Activated CD8-positive, alpha-beta memory T cell treated with anti-CD3 and anti-CD28 coated beads for 1 hour (primary cell): ENCODE measurements at places on chromosomes 1 and 21.

GRCh38 chr21:7953058-7953457, 2568.3 kb upstream of the TPTE start:
- no peak for DNase-seq

DNA sequence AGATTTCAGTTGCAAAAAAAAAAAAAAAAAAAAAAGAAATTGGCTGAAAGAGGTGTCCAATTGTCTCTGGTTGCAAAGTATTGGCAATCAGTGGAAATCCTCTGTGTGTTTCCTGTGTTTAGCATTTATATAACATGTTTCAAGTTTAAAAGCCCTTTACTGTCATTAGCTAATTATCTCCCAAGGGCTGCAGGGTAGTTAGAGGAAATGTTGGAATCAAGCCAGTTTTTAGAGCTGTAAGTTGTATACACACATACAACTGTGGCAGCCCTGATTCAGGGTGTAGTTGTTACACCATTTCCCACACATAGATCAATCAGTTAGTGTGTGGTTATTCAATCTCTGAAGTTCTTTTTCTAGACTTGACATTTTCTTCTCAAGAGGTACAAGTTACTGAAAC, 8.9 kb upstream of the ZNF326 start:
- no peak for DNase-seq

GRCh38 chr1:27658951-27659496, 13.0 kb downstream of the IFI6 start:
- DNase-seq: no peak

GRCh38 chr1:50416553-50417453, 6.4 kb downstream of the DMRTA2 start:
- no peak for DNase-seq

GRCh38 chr1:94611681-94612475, 70.3 kb upstream of the F3 start:
- no peak for DNase-seq

- no peak for DNase-seq
Observed at GRCh38 chr1:83689921-83690868, 308.7 kb downstream of the TTLL7 start.

DNA sequence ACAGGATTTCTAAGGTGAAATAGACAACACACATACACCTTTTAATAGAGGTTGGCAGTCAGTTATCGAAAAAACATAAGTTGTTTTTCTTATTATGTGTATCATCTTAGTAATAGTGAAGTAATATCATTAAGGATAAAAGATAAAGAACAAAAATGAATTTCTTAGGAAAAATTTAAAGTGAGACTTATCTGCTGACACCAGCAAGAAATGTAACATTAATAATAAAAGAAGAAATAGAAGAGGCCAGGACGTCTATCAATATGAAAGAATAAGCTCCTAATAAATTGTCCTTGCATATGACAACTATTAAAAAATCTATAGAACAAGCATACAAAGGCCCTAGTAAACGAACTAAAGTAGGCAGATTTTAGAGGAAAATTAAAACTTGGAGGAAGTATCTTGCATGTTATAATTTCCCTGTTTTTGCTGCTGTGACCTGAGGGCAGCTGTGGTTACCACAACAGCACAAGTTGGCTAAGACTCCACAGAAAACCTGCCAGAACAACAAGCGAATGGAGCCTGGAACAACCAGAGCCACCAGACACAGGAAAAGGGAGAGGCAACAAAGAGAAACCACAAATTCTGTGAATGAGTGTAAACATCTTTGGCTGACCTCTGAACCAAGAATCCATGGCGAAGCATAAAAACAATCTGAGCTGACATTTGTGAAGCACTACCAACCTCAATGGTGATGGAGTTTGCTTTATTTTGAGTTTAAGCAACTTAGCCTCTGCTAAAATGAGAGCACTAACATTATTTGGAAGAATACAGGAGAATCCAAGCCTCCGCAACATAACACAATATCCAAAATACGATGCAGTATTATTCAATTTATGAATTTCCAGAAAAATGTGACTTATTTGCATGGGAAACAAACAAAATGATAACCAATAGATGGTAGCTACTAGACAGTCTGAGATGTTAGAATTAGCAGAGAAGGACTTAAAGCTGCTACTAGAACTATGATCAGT, 207.5 kb downstream of the KCNT2 start:
- DNase-seq: no peak

- DNase-seq: no peak
Observed at GRCh38 chr1:185066181-185066580, 20.8 kb downstream of the RNF2 start.

DNA sequence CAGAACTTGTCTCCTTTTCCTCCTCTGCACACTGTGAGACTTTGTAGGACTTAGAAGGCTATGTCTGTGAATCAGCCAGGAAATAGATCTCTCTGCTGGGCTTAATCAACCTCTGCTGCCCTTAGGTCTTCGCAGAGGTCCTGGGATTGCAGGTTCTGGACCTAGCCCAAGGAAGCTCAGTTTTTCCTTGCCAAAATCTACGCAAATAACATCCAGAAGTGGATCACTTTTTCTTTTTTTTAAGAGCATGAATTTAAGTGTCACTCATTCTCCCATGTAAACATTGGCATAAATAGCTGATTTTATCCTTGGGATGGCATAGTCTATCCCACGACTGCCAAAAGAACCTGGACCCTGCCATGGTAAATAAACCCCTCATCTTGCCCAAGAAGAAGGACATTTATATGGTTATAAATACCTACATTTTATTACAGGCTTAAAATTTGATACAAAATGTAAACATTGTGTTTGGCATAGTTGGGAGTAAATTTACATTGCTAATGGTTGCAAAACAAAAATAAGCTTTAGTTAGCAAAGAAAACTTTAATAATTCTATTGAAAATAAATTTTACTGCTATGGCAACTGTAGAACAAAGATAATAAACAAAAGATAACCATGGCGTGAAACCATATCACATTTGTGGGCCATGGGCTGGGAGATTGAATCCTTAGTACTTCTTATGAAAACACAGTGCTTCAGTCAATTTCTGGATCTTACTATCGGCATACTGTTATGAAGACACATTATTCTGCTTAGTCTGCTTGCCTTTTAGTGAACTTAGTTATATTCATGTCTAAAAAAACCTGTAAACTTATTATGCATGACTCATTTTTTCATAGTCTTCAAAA, 24.5 kb upstream of the DISC1 start:
- DNase-seq: no peak

DNA sequence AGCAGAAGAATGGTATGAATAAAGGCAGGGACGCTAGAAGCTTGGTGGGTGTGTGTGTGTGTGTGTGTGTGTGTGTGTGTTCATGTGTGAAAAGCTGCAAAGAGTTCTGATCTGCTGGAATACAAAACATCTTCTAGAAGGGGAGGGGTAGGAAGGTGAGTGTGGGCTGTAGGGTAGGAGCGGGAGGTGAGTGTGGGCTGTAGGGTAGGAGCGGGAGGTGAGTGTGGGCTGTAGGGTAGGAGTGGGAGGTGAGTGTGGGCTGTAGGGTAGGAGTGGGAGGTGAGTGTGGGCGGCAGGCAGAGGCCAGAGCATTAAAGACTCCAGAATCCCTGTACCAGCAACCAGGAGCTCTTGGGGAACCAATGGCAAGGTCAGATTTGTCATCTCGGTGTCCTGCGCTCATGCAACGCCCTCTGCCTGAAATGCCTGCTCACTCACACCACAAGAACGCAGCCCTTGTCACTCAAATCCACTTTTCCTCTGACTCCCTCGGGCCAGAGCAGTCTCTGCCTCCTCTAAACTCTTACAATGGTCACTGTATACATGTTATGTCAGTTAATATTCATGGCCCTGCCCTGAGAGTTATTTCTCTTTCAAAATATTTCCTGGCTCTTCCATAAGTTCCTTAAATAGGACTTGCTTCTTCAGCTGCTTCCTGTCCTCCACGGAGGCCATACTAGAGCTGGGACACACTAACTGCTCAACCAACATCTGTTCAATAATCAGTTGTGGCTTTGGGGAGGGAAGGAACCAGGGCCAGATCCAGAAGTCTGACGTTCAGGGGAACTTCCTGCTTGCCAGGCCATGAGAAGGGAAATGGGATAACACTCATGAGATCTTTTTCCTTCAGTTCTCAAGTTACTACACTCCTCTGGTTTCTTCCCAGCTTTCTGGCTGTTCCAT, 53.6 kb upstream of the ZNF644 start:
- no peak for DNase-seq

GRCh38 chr1:75543705-75544104, 67.2 kb downstream of the SLC44A5 start:
- no peak for DNase-seq

GRCh38 chr1:156865258-156865657, 4.6 kb downstream of the NTRK1 start:
- DNase-seq: no peak

DNA sequence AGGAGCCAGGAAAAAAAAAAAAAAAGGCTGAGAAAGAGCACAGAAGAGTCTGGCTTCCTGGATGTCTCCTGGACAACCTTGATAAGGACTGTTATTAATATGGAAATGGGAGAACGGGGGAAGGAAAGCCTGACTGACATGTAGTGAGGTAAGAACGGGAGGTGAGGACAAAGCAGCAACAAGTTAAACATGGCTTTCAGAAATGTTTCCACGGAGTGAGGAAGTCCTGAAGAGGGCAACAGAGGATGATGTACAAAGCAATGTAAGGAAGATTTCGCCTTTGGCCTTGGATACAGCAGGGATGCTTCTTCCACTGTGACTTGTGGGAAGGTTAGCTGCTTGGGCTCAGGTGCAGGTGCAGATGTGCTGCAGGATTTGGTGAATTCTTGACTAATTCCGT, 11.9 kb upstream of the NIBAN1 start:
- DNase-seq: no peak

GRCh38 chr1:159958719-159959380, 4.8 kb upstream of the SLAMF9 start:
- DNase-seq: no peak

DNA sequence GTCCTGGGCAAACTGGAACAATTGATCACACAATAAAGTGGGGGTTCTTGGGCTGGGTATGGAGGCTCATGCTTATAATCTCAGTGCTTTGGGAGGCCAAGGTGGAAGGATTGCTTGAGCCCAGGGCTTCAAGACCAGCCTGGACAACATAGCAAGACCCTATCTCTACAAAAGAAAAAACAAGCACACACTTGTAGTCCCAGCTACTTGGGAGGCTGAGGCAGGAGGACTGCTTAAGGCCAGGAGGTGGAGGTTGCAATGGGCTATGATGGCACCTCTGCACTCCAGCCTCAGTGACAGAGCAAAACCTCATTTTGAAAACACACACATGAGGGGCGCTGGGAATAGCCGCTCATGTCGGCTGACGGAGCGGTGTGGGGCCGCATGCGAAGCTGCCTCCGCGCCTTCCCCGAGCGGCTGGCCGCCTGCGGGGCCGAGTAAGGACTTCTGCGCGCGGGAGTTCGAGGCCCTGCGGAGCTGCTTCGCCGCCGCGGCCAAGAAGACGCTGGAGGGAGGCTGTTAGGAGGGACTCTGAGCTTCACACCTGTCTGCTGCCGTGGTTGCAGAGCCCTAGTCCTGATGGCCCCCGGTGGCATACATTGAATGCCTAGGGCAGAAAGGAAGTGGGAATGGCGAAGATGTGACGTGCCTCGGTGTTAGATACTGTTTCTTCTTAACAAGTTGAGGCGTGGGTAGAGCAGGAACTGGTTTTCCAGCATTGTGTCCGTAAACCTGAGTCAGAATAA, 59.5 kb downstream of the ACBD3 start:
- no peak for DNase-seq

DNA sequence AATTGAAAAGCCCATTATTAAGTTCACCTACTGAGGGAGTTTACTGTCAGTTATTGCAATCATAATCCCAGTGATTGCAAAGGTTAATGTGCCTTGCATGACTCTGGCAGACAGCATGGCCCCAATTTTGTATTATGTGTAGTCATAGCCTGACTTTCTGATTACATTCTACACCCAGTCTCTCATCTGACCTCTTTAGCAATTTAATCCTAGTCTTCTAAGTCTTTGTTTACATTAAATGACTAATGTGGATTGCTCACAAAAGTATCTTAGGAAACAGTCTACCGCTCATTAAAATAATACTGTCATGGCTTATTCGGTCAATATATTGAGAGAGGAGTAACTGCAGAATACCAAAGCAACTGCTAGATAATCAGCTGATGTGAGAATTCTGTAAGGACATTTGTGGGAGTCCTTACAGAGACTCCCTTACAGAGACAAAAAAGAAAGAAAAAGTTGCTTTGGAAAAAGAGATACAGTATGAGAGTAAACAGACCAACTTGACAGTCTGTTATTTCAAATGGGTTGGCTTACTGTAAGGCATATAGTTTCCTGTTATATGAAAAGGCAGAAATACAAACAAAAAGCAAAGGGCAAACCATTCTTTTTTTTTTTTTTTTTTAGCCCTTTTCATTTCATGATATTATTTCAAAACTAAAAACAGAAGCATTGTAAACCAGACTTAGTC, 42.8 kb downstream of the SMG7 start:
- DNase-seq: no peak

GRCh38 chr1:43524804-43525203, 5.9 kb upstream of the PTPRF start:
- no peak for DNase-seq

GRCh38 chr21:44482581-44483287, 27.4 kb downstream of the LRRC3 start:
- no peak for DNase-seq

GRCh38 chr21:30758306-30758705, 3.1 kb upstream of the KRTAP21-1 start:
- no peak for DNase-seq

GRCh38 chr1:147504801-147505311, 36.4 kb upstream of the BCL9 start:
- no peak for DNase-seq

DNA sequence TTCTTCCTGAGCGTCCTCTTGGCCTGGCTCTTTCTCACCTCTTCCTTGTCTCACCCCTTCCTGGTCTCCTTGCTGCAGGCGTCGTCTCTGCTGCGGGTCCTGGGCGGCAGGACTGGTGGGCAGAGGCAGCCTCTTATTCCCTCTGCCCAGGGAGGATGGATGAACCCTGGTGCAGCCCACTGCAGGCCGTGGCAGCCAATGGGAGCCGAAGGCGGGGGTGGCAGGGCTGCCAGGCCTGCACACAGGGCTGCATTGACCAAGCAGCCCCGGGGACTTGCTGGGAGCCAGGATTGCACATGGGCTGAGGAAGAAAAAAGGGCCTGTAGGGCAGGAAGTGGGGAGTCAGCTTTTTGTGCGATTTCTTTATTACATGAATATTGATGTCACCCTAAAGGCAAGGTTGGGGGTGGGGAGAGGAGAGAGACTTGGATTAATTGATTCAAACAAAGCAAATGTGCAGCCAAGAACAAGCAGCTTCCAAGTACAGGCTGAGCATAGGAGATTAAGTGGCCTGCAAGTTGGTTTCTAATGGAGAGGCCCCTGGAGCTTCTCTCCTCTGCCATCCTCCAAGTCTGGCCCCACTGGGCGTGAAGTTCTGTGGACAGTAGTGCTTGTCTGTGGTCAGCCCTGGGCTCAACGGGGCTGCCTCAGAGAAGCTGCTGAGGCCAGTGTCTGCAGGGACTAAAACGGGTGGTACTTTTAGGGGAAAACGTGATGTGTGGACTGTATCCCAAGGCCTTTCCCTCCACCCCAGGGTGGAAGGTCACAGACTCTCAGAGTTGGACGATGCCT, at the start of gene S100B:
Gene S100B (minus strand): TSS at position 108 of the 792 bp plus-strand sequence. CDS start 2,667 bp downstream, outside the sequence.
- DNase-seq: no peak

- no peak for DNase-seq
Observed at GRCh38 chr1:21703318-21703963, 34.3 kb upstream of the RAP1GAP start.
